ENCODE measurements at places on chromosomes 1 and 21.

DNA sequence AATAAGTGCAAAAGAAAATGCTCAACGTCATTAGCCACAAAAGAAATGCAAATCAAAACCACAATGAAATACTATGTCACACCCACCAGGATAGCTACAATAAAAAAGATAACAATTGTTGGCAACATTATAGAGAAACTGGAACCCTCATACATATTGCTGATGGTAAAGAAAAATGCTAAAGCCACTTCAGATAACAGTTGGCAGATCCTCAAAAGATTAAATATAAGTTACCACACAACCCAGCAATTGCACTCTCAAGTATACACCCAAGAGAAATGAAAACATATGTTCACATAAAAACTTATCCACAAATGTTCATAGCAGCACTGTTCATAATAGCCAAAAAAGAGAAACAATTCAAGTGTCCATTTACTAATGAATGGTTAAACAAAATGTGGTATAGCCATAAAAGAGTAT, 20.7 kb downstream of the TRIM33 start:
- H3K27me3 ChIP-seq, result no peaks in the 10 kb centered on the region
- H3K36me3 ChIP-seq, result no peaks in the 10 kb centered on the region
- H3K4me1 ChIP-seq, result no peaks in the 10 kb centered on the region
- no peak for DNase-seq
- H3K4me3 ChIP-seq, result no peak overlapping the region
- no peak overlapping the region for H3K27ac ChIP-seq

DNA sequence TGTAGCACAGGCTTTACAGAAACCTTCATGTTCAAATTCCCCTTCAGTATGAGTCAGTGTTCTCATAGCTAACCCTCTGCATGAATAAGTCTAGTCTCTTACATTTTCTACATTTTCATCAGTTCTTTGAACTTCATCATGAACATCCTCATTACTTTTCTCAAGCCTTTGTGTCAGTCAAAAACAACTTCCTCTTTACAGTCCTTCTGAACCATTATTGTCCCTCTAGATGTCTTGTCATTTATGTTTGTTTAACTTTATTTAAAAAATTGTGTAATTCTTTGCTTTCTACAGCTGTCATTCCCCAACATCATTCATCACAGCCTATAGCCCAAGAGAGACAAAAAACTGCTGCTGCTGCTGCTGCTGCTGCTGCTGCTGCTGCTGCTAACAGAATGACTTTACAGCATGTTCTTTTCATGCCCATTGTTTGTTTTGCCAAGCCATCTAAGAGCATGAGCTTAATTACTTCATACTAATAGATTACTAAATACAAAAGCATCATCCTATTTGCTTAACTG, 133.1 kb downstream of the LRRC40 start:
- no peak overlapping the region for H3K4me3 ChIP-seq
- no peak overlapping the region for H3K27ac ChIP-seq
- DNase-seq, result no peak
- no peaks in the 10 kb centered on the region for H3K4me1 ChIP-seq
- no peaks in the 10 kb centered on the region for H3K27me3 ChIP-seq

- peak within 1 kb of the TSS; percentile 79 for H3K27ac ChIP-seq
- H3K27me3 ChIP-seq, result no peaks in the 10 kb centered on the region
- no peaks in the 10 kb centered on the region for H3K36me3 ChIP-seq
- H3K4me1 ChIP-seq, result peaks cover 13% of the 10 kb centered on the region
Measured at GRCh38 chr1:40508375-40509341, at the start of gene EXO5. Gene EXO5 (plus strand): TSS chr1:40508767. CDS start chr1:40514545, 5,778 bp downstream.

GRCh38 chr1:211813590-211813989, 17.0 kb downstream of the LPGAT1 start:
- no peaks in the 10 kb centered on the region for H3K36me3 ChIP-seq
- peaks cover 10% of the 10 kb centered on the region for H3K4me1 ChIP-seq
- no peak overlapping the region for H3K27ac ChIP-seq
- H3K4me3 ChIP-seq, result no peak overlapping the region
- no peak for DNase-seq
- no peaks in the 10 kb centered on the region for H3K27me3 ChIP-seq

GRCh38 chr1:229567109-229567868, 8.8 kb upstream of the ABCB10 start:
- H3K27me3 ChIP-seq, result no peaks in the 10 kb centered on the region
- no peaks in the 10 kb centered on the region for H3K36me3 ChIP-seq
- DNase-seq, result no peak
- no peak overlapping the region for H3K4me3 ChIP-seq
- no peak overlapping the region for H3K27ac ChIP-seq
- peaks cover 7% of the 10 kb centered on the region for H3K4me1 ChIP-seq

- no peak for DNase-seq
- H3K27me3 ChIP-seq, result no peaks in the 10 kb centered on the region
- no peak overlapping the region for H3K4me3 ChIP-seq
- H3K27ac ChIP-seq, result no peak overlapping the region
Measured at GRCh38 chr1:99537886-99538617, 107.9 kb upstream of the PALMD start.

GRCh38 chr1:37035796-37036666, 1.7 kb upstream of the GRIK3 start:
- no peak for DNase-seq
- peaks cover 73% of the 10 kb centered on the region for H3K27me3 ChIP-seq
- no peak overlapping the region for H3K27ac ChIP-seq
- no peaks in the 10 kb centered on the region for H3K36me3 ChIP-seq

DNA sequence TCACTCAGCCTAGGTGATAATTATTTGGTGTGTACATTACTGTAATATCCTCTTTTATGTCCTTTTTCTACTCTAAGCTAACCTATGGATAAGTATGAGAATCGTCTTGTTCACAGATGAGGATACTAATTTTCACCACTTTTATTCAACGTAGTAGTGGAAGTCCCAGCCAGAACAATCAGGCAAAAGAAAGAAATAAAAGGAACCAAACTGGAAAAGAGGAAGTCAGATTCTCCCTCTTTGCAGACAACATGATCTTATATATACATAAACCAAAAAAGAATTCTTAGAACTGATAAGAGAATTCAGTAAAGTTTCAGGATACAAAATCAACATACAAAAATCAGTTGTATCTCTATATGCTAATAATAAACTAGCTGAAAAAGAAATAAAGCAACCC, 12.6 kb upstream of the RGL1 start:
- no peak overlapping the region for H3K4me3 ChIP-seq
- H3K27me3 ChIP-seq, result no peaks in the 10 kb centered on the region
- DNase-seq, result no peak
- no peak overlapping the region for H3K27ac ChIP-seq
- no peaks in the 10 kb centered on the region for H3K4me1 ChIP-seq

DNA sequence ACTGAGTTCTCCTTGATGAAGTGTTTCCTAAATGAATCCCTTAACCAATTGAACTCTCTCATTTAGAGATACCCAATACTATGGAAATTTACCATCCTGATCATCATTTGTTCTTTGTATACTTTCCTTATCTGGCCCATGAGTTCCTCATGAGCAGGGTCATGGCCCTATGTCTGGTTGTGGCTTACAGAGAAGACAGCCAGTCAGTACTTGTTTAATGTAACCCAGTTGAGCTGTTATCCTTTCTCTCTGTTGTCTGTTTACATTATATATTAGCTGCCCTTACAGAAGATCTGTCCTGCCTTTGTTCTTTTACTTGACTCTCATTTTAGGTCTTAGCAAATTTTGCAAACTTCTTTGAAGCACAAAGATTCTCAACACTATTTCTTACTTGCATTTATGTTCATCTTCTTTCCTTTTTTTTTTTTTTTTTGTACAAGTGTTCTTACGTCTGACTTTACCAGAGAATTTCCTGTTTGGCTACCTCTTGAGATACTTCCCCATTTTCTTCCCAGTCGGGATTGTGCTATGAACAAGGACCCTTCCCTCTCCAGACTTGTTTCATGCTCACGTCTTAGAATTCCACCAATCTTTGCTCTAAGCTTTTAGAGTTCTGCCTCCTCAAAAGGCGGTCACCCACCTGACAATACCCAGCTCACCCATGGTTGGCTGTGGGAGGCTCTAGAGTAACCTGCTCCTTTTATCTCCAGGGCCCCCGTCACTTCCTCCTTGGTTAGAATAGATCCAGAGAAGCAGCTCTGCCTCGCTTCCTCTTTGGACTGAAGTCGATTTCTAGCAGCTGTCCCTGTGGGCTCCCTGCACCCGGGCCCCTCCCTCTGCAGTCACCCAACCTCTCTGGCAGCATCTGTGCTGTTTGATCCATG, 53.6 kb upstream of the RUNX1 start:
- peak overlapping the region; percentile 14 for H3K27ac ChIP-seq
- H3K4me1 ChIP-seq, result no peaks in the 10 kb centered on the region
- H3K36me3 ChIP-seq, result no peaks in the 10 kb centered on the region
- H3K4me3 ChIP-seq, result no peak overlapping the region

DNA sequence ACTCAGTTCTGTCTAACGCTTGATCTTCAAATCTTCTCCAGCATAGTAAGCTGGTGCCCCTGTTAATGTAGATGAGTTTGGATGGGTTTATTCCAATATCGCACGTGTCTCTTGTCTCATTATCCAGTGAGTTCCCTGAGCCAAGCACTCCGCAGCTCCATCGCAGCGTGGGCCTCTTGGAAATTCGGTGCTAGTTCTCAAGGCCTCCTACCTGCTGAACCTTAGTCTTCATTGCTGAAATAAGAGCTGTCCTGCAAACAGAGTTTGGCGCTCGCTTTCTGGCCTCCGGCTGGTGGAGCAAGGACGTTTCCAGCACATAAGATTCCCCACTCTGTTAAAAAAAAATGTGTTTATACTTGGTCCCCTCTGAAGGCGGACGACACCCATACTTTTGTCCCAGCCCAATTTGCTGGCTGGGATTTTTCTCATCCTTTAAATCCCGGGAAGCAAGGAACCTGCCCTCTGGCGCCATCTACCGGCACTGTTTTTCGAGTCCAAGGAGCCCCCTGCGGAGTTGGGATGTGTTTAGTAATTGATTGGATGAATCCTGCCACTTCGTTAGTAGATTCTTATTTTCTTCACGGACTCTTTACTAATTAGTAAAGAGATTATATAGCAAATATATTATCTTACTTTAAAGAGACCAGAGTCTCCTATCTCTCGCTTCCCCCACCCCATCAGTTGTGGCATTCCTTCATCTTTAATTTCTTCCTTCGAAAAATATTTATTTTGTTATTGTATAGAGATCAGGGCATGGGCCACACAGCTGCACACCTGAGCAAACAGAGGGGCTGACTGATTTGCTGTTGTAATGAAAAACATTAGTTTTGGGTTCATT, 14.7 kb downstream of the JUN start:
- no peaks in the 10 kb centered on the region for H3K27me3 ChIP-seq
- H3K4me3 ChIP-seq, result no peak overlapping the region
- no peaks in the 10 kb centered on the region for H3K36me3 ChIP-seq
- H3K4me1 ChIP-seq, result peaks cover 18% of the 10 kb centered on the region
- DNase-seq, result peak; percentile 72

DNA sequence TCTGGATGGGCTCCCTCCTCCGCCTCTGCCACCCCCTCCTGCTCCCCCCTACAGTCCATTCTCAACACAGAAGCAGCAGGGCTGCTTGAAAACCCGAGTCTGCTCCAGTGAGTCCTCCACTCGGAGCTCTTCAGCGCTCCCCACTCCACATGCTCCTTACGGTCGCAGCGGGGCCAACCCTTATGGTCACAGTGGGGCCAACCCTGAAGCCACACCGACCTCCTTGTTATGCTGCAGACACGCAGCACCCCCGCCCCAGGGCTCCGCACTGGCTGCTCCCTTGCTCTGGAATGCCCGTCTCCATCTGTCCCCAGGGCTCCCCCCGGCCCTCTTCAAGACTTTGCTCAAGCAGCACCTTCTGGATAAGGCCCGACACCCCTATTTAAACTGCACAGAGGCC, 22.6 kb downstream of the GPR157 start:
- peaks cover 6% of the 10 kb centered on the region for H3K4me1 ChIP-seq
- H3K4me3 ChIP-seq, result no peak overlapping the region
- H3K27ac ChIP-seq, result no peak overlapping the region
- H3K36me3 ChIP-seq, result peaks cover 3% of the 10 kb centered on the region

- no peak overlapping the region for H3K4me3 ChIP-seq
- DNase-seq, result no peak
- peaks cover 33% of the 10 kb centered on the region for H3K4me1 ChIP-seq
- H3K36me3 ChIP-seq, result no peaks in the 10 kb centered on the region
Measured at GRCh38 chr1:85132078-85132720, 68.6 kb downstream of the SYDE2 start.

GRCh38 chr1:110134050-110134595, 16.2 kb upstream of the SLC6A17 start:
- DNase-seq, result no peak
- H3K4me1 ChIP-seq, result no peaks in the 10 kb centered on the region
- no peak overlapping the region for H3K4me3 ChIP-seq
- H3K27ac ChIP-seq, result no peak overlapping the region
- H3K36me3 ChIP-seq, result no peaks in the 10 kb centered on the region

- no peak overlapping the region for H3K4me3 ChIP-seq
- DNase-seq, result peak; percentile 23
- H3K27me3 ChIP-seq, result no peaks in the 10 kb centered on the region
- H3K36me3 ChIP-seq, result peaks cover 46% of the 10 kb centered on the region
- peaks cover 8% of the 10 kb centered on the region for H3K4me1 ChIP-seq
Measured at GRCh38 chr1:9723068-9723805, 71.7 kb downstream of the PIK3CD start.

DNA sequence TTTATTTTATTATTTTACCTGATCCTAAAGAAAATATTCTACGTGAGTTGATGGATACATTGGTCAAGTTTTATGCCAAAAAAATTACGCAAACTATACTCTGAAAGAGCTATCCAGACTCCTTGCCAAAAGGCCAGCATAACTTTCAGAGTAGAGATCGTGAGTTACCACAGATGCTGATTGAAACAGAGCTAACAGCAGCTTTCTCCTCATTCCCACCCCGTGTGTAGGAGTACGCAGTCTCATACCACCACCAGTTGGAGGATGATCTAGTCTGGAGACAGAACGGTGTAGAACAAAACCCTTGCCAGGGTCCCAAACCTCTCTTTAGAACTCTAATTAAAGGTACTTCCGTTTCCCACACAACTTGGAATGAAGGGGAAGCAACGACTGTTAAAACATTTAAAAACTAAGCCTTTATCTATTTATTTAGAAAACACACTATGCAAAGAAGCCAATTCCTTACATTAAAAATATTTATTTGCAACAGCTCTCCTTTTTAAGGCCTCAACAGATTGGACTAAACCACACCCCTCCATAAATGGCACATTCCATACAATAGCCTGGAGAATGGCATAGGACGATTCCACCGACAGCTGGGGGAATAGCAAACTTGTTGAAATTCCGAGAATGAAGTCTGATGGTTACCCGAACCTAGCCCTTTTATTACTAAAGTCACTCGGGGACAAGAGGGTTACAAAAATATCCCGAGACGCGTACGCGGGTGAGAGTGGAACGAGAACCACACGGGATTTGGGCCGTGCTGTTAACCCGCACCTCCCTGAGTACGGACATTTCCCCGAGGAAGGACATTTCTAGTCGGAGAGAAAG, 1.4 kb downstream of the NUCKS1 start:
- H3K27ac ChIP-seq, result peak overlapping the region; percentile 99
- H3K4me3 ChIP-seq, result peak overlapping the region; percentile 96
- H3K36me3 ChIP-seq, result no peaks in the 10 kb centered on the region
- no peaks in the 10 kb centered on the region for H3K27me3 ChIP-seq
- no peak for DNase-seq
- peaks cover 36% of the 10 kb centered on the region for H3K4me1 ChIP-seq

- H3K4me3 ChIP-seq, result no peak overlapping the region
- no peak overlapping the region for H3K27ac ChIP-seq
- H3K27me3 ChIP-seq, result no peaks in the 10 kb centered on the region
- peaks cover 7% of the 10 kb centered on the region for H3K4me1 ChIP-seq
Measured at GRCh38 chr21:15144026-15144425, 79.2 kb upstream of the NRIP1 start.

GRCh38 chr1:229689904-229690303, 63.9 kb downstream of the URB2 start:
- no peaks in the 10 kb centered on the region for H3K36me3 ChIP-seq
- peak; percentile 34 for DNase-seq
- H3K27me3 ChIP-seq, result no peaks in the 10 kb centered on the region
- no peak overlapping the region for H3K27ac ChIP-seq
- peaks cover 4% of the 10 kb centered on the region for H3K4me1 ChIP-seq
- no peak overlapping the region for H3K4me3 ChIP-seq
